Esophagus squamous epithelium (tissue), 5 donors: ENCODE measurements at places on chromosomes 11 and 22.

- DNase-seq = no peak
Measured at GRCh38 chr11:2934611-2935239, 5.5 kb upstream of the PHLDA2 start.

GRCh38 chr11:68355471-68355870 is 43.1 kb downstream of the LRP5 start:
- no peak for DNase-seq

- DNase-seq = no peak
Measured at GRCh38 chr11:19672586-19673206, 39.9 kb upstream of the NAV2 start.

DNA sequence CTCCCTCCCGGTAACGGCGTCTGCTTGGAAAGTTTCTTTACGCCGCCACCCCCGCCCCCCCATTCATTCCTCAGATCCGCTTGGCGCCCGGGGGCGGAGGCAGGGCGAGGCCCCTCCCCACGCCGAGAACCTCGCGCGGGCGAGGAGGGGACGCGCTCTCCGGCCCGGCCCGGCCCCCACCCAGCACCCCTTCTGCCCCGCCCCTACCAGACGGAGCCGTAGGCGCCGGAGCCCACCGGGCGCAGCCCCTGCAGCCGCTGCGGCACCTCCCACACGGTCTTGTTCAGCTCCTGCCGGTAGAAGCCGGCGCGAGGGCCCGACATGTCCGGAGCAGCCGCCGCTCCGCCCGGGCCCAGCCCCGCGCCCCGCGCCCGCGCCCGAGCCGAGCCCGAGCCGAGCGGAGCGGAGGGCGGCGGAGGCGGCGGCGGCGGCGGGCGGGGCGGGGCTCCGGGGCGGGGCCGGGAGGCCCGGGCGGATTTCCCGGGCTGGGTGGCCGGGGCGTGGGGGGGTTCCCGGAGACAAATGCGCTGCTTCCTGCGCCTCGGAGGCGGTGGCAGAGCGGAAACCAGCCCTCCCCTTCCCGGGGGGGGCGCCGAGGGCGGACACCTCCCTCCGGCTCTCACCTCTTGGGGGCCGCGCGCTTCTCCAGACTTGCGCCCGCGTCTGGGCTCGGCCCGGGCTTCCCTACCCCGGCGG is at the start of gene MAPK11:
Gene MAPK11 (minus strand): TSS at position 411 of the 696 bp plus-strand sequence. CDS start 88 bp downstream, at position 323.
- no peak for DNase-seq

DNA sequence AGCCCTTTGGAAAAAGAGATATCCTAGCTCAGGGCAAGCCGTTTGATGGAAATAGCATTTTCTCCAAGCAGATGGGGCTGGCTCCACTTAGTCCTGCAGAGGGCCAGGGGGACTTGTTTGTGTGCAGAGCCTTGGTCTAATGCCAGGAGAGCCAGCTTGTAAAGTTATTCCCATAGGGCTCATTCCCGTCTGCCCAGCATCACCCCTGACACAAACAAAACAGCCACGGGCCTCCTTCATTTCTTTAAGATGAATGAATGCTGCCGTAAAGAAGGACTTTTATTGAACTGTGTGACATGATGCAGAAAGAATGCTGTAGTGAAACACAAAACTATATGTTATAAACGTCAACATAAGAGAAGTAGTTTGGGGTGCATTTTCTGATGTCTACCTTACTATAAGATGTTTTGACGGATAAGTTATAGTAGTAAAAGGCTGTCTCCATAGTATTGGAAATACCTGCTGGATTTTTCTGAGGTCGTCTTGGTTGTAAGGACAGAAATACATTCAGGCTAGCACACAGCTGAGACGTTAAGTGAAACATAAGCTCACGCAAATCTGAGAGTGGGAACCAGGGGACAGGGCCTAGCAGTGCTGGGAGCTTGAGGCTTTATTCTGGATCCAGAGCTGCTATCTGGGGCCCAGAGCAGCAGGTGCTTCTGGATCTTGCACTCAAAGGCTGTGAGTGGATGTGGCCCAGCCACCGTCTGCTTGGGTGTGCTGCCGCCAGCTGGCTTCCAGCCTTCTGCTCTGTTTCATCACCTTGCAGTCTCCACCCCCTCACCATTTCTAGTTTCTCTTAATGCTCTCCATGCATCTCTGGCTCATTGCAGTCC is 53.3 kb downstream of the NCAM1 start:
- no peak for DNase-seq

DNA sequence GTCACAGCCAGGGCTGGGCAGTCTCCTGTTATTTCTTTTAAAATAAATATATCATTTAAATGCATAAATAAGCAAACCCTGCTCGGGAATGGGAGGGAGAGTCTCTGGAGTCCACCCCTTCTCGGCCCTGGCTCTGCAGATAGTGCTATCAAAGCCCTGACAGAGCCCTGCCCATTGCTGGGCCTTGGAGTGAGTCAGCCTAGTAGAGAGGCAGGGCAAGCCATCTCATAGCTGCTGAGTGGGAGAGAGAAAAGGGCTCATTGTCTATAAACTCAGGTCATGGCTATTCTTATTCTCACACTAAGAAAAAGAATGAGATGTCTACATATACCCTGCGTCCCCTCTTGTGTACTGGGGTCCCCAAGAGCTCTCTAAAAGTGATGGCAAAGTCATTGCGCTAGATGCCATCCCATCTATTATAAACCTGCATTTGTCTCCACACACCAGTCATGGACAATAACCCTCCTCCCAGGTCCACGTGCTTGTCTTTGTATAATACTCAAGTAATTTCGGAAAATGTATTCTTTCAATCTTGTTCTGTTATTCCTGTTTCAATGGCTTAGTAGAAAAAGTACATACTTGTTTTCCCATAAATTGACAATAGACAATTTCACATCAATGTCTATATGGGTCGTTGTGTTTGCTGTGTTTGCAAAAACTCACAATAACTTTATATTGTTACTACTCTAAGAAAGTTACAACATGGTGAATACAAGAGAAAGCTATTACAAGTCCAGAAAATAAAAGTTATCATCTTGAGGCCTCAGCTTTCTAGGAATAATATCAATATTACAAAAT is 13.4 kb downstream of the OR51B4 start:
- no peak for DNase-seq

GRCh38 chr11:106471276-106471675 is 393.8 kb downstream of the AASDHPPT start:
- DNase-seq = no peak

- no peak for DNase-seq
Measured at GRCh38 chr11:35178873-35179272, 39.9 kb downstream of the CD44 start.

GRCh38 chr22:19628038-19628776 is 86.1 kb upstream of the SEPTIN5 start:
- no peak for DNase-seq

- no peak for DNase-seq
Measured at GRCh38 chr22:37173709-37174108, 14.3 kb downstream of the C1QTNF6 start.

- DNase-seq = no peak
Measured at GRCh38 chr11:47248304-47248663, 330 bp downstream of the ACP2 start.

- DNase-seq = no peak
Measured at GRCh38 chr11:19599681-19600080, 113.0 kb upstream of the NAV2 start.

GRCh38 chr11:84247129-84247528 is 961.0 kb upstream of the CCDC90B start:
- DNase-seq = no peak

DNA sequence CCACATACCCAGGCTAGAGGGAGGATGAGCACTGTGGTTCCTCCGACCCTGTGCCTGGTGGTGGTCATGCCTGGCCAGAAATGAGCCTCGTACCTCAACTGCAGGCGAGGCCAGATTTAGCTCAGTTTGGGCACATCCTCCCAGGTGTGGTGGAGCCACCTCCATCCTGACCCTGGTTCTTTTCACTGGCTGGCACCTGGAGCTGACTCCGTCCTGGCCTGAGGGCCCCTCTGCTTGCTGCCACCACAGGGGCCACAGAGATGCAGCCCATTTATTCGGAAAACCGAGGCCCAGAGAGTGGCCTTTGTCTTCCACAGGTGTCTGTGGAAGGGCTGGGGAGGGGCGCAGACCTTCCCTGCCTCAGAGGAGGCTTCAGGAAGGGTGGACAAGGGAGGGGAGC is 9.0 kb upstream of the ARFGAP3 start:
- DNase-seq = no peak

DNA sequence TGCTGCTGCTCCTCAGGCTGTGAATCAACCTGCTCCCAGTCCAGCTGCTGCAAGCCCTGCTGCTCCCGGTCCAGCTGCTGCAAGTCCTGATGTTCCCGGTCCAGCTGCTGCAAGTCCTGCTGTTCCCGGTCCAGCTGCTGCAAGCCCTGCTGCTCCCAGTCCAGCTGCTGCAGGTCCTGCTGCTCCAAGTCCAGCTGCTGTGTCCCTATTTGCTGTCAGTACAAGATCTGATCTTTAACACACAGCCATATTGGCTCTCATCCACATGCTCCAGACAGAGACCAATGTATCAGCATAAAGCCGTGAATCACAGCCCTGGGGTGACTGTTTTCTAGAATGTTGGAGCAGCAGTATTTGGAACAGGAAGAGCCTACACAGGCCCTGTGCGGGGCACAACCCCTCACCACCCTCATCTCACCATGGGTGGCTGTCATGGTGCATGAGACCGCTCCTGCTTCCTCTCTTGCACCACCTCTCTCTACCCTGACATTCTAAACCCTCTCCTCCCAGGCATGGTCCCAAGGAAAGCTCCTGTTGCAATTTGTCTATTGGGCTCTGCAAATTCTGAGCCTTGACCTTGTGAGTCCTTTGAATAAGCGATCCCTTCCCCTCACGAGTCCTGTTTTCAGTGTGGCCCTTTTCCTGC is 3.5 kb downstream of the KRTAP5-10 start:
- DNase-seq = no peak

GRCh38 chr11:78429209-78429608 is 11.6 kb upstream of the GAB2 start:
- DNase-seq = no peak

DNA sequence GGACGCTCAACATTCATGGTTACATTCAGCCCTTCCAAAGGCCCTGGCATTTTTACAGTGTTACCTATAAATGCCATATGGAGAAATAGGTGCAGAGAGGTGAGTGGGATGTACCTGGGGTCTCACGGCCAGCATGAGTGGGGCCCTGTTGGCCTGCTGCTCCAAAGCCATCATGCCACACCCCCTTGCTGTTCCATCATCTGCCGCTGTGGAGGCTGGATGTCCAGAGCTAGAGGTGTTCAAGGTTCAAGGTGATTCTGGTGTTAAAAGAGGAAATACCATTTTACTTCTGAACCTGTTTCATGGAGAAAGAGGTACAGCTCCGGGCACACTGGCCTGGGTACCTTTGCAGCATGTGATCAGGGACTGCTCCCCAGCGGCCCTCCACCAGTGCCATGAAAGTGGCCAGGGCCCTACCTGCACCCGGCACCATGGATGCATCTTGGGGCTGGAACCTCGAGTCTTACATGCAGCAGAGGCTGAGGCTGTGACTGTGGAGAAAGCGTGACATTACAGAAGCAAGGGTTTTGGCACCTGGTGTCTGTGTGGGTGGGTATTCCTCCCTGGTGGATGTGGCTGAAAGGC is 68.6 kb downstream of the PARVB start:
- no peak for DNase-seq

- no peak for DNase-seq
Measured at GRCh38 chr11:78698612-78699011, 123.9 kb upstream of the NARS2 start.

DNA sequence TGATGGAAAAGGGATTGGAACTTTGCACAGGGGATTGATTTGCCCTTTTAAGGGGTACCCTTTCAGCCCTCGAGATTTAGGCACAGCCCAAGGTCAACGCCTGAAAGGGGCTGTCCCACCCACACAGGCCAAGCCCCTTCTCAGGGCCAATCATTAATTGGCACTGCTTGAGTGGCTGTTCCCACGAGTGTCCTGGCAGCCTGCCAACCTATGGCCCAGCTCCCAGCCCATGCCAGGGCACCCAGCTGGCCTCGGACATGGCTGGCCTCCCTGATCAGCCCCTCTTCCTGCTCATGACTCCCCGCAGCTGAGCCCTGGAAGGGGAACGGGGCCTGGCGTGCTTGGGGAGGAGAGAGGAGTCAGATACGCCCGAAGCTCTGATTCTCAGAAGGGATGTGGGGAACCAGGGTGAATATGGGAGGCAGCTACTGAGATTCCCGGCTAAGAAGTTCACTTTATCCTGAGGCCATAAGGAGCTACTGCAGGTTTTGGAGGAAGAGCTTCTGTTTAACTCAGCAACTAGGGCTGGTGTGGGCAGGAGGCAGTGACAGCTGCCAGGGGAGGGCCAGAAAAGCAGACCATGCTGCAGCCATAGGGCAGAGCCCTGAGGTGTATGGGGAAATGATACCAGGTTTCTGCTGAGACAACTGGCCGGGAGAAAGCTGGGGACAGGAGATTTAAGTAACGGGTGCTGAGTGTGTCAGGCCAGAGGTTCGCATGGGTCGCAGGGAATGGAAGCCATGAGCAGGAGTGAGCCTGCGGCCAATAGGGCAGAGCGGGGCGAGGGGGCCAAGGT is 30.0 kb downstream of the WNT7B start:
- DNase-seq = no peak

- DNase-seq = no peak
Measured at GRCh38 chr11:9952511-9953196, 288.8 kb downstream of the SWAP70 start.

- no peak for DNase-seq
Measured at GRCh38 chr22:31742115-31742514, 7.8 kb downstream of the PRR14L start.
